ENCODE measurements at places on chromosomes 7 and 10.

DNA sequence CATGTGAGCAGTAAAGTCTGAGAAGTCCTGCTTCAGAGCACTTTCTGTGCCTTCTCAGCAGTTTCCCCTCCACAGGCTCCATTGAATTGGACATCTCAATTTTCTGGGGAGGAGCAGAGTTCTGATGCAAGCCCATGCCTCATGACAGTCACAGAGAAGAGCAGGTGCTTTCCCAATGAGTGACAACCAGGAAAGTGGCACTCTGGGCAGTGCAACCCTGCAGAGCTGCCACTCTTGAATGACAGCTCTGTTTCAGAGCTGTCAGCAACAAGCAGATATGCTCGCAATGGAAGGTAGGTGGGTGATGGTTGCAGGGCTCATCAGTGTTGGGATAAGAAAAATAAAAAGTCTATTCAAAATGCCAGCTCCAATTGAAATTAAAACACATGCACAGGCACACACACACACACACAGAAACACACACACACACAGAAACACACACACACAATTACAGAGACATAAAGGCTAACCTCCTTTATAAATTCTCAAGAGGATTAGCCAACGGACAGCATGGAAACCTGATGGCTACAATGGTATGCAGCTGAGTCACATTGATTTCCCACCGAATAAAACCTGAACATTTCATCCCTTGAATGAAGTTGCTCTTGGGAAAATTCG is 50.5 kb downstream of the C10orf67 start:
- no peak for DNase-seq

- DNase-seq = peak; percentile 49
These were observed 296.3 kb upstream of the NPSR1 start for GRCh38 chr7:34361663-34362250.

DNA sequence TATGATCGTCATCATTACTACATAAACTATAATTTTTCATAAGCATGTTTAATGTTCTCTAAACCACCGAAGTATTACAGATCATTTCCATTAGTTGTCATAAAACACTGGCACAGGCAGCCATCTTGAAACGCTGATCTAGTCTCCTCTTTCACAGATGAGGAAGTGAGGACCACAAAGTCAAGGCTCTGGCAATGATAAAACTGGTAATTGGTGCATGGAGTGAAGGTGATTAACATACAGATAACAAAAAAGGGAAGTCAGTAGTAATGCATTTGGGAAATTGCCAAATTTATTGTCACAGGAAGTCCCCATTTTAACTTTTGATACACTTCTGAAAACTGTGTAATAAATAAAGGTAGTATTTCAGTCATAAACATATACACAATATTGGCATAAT is 49.3 kb downstream of the FBXL13 start:
- DNase-seq = no peak

DNA sequence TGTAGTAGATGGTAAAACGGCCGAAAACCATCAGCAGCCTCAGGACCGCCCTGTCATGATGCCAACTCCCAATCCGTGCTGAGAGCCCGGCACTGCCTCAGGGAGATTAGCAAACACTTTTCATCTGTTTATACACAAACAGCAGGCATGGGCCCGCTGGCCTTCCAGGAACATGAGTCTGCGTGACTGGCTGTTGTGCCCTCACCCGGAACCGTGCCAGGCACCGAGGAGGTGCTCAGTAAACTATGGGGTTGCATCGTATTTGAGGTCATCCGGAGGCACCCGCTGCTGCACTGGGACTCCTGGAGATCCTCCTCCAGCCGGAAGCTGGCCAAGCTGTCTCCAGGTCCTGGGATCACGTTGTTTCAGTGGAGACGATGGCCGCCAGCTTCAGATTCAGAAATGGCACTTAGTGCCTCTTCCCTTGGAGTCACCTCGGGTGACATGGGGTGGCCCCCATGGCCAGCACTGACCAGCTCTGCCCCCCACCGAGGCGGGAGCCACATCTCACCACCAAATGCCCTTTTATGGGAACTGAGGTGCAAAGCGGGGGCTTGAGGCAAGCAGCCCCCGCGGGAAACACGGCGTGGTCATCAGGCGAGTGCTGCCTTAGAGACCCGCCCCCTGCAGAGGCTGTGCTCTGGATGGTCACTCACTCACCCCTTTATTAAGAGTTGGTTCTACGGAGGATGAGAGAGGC is 585.9 kb downstream of the PTPRN2 start:
- no peak for DNase-seq

DNA sequence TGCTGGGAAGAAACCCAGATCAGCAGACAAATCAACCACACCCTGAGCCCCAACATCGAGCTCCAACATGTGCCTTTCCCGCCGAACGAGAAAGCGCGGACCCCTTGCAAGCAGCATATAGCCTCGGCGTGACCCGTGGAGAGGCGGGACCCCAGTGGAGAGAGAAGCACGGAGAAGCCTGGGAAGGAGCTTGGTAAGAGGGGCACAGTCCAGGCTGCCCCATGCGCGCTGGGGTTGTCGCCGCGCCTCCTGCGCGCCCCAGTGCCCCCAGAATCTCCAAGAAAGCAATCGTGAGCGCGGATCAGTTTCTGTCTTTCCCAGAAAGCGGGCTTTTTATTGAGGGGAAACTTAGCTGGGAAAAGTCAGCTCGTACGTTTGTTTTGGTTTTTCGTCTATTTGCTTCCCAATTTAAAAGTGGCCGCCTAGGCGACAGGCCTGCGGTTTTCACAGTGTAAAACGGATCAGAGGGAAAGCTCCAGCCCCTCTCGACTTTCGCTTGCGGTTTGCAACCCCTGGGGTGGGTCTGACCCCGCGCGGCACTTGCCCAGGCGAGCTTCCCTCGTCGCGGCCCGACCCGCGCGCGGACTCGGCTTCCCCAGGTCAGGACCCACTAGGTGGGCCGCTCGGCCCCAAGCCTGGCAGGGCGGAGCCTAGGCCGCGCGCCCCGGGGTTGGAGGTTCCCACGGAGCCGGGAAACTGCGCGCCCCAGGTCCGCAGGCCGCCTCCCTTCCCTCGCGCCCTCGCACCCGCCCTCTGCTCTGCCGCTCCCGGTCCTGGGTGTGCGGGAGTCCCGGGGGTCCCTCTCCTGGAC is 31.1 kb downstream of the SKIDA1 start:
- peak; percentile 35 for DNase-seq

DNA sequence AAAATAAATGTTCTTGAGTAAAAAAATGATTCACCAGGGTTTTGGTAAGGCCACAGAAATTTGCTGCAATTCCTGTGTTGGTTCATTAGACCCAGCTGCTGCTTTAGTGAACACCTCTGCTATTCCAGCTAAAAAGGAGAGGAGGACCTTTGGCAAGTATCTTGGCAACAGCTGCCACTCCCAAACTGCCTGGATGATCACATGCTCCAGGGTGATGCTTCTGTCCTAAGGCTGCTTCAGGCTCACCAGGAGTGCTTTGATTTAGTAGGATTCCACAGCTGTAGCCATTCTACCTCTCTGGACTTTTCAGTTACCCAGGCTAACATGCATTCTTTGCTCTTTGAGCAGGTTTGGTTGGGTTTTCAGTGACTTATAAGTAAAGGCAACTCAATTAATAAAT is 82.6 kb upstream of the NPVF start:
- no peak for DNase-seq

DNA sequence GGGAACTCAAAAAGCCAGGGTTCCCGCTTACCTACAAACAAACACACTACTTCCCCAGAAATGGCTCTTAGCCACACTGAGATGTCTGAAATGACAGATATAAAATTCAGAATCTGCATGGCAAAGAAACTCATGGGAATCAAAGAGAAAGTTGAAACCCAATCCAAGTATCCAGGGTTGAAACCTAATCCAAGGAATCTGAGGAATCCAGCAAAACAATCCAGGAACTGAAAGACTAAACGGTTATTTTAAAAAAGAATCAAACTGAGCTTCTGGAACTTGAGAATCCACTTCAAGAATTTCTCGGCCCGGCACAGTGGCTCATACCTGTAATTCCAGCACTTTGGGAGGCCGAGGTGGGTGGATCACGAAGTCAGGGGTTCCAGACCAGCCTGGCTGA is 568.8 kb downstream of the POM121L12 start:
- no peak for DNase-seq

DNA sequence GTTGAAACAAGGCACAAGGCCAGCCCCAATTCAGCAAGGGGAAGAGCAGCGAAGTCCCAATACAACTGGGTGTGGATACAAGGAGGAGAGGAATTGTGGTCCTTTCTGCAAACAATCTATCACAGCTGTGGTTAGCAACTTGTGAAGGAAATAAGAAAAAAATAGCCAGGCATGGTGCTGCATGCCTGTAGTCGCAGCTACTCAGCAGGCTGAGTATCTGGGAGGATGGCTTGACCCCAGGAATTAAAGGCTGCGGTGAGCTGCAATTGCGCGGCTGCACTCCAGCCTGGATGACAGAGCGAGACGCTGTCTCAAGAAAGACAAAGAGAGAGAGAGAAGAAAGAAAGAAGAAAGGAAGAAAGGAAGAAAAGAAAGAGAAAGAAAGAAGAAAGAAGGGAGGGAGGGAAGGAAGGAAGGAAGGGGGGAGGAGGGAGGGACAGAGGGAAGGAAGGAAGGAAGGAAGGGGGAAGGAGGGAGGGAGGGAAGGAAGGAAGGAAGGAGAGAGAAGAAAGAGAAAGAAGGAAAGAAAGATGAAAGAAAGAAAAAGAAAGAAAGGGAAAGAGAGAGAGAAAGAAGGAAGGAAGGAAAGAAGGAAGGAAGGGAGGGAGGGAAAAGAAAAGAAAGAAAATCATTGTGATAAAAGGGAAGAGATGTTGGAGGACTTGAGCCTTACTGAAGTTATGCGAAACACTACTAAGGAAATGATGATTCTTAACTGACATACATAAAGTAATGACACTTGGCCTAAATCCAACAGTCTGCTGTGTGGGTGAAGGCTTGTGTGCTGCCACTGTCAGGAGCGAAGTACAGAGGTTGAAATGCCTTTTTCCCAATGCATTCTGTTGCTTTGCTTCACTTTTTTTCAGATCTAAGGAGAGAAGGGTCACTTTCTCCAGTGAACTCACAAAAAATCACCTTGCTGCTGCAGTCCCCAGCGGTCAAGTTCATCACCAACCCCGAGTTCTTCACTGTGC is 117.0 kb upstream of the STK17A start:
- DNase-seq = no peak

- no peak for DNase-seq
These were observed 137.2 kb downstream of the PHTF2 start for GRCh38 chr7:77935652-77936348.

DNA sequence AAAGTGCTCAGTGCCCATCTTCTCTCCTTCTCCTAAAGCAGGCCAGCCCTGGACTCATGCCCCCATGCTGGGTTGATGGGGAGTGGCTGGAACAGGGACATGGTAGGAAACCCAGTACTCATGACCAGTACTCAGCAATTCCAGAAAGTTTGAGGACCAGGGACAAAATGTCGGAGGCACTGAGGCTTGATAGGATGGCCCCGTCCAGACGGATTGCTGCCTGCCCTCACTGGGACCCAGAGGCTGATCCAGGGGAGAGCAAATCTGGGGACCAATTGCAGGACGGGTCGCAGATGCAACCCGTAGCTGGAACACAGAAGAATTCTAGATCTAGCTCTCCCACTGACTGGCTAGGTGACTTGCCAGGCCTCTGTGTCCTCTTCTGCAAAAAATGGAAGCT is 5.1 kb downstream of the ZCCHC24 start:
- DNase-seq = no peak

GRCh38 chr10:123149568-123150270 is 1.8 kb downstream of the HMX2 start:
- no peak for DNase-seq

DNA sequence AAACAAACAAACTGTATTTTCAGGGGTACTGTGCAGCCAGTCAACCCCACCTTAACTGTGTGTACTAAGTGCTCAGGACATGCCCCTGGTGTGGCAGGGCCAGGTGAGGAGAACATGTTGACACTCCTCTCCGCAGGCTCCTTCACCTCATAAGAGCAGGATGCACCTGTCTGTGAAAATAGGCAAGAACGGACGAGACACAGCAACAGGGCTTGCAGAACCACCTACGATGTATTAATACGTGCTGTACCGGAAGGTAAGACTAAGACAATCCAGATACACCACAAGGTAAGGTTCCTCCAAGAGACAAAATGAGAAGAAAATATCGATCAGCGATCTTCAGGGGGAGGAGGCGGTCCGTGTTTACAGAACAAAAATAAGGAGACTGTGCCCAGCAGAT is 65.8 kb upstream of the CAMK2B start:
- no peak for DNase-seq

GRCh38 chr7:150660939-150661613 is 24.4 kb upstream of the GIMAP2 start:
- no peak for DNase-seq

DNA sequence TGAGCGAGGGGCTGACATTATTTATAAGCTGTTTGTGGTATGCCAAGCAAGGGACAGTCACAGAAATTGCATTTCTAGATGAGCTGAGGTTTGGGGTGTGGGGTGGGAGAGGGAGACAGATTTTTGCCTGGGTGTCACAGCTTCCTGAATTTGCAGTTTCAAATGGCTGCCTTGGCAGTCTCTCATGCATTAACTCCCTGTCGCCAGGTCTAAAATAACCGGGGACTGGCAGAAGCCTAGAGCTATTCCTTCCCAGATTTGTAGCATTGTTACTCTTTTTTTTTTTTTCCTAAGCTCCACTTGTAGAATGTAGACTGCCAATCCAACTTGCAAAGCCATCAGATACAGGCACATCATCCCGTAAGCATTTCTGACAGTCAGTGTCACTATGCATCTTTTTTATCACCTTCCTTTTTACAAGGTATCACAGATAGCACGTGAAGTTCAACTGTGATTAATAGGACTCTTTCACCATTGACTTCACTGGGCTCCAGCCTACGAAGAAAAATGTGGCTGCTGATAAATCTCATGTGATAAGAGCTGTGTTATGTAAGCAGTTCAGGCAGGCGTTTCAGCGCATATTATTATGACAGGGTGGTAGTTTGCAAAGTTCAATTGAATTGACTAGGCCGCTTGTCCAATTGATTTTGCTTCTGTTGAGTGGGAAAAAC is 130.7 kb upstream of the CELF2 start:
- DNase-seq = no peak

- DNase-seq = no peak
These were observed 93.2 kb downstream of the TWIST1 start for GRCh38 chr7:19024261-19024660.

DNA sequence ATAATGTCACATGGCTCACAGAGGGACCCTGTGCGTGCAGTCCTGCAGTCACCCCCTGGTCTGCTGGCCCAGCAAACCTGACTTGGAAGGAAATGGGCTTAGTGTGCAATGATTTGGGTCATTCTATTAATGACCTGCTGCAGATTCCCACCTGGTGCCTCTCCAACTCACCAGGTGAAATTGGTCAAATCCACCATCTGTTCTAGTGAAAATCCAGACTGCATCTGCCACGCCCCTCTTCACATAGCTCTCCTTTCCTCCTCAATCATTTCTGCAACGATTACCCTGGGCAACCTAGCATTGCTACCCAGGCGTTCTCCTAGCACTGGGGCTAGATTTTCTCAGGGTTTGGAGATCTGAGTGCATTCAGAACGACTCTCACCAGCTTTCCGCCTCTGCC is 29.4 kb downstream of the SRRM3 start:
- DNase-seq = no peak
